ENCODE measurements at places on chromosomes 6 and 20.

DNA sequence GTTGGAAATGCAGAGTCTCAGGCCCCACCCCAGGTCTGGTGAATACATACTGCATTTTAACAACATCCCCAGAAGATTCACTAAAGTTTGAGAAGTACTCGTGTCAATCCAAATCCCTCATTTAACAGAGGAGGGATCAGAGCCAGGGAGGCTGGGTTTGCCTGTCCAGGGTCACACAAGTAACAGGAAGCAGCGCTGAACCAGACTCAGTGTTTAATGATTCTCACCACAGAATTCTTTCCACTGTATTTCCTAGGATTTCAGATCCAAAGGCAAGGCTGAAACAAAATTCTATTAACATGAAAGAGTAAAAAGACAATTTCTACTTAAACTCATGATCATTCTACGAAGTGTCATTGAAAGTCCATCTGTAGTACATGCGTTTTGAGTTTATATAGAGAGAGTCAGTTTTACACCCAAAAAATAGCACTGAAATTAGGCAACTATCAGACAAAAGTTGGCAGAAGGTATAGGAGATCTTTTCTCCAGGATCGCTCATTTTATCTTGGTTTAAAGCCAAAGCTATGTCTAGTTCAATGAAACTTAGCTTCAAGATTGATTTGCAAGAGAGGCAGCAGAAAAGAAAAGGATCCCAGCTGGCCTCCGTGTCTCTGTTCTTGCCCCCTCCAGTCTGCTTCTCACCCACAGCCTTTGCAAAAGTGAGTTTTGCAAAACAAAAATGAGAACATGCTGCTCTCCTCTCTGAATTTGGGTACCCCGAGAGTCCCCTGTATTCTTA, 6.0 kb upstream of the AGPAT4 start:
- no peak for DNase-seq

- DNase-seq: no peak
Observed at GRCh38 chr6:163417595-163417994, 3.1 kb downstream of the QKI start.

DNA sequence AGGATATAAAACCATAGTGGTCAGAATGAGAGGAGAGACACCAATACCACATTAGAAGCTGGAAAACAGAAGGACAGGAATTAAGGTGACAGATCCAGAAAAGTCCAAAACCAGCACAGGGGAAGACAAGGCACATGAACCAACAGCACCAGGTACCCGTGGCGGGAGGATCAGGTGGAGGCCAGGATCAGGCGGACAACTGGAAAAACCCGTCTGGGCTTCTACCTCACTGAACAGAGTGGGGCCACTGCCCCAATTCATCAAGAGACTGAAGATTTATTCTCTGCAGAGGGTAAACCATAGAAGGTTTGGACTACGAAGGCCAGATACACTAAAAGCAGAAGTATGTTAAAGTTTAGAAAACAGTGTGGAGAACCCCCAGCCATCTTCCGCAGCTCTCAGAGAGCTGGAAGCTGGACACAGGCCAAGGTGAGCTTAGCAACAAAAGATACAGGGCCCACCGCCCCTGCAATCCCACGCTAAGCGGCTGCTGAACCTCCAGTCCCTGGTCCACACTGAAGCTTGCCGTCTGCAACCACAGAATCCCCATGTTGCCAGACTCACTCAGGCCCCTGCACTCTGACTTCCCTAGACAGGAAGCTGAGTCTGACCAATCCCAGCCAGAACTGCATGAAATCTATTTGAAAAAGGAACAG, 29.9 kb downstream of the ABHD12 start:
- DNase-seq: peak; percentile 43

GRCh38 chr6:33313709-33314514, at the start of gene TAPBP:
Gene TAPBP, minus strand, starts transcription at chr6:33314078. Its CDS starts 37 bp downstream, at chr6:33314041.
- DNase-seq: peak; percentile 43

DNA sequence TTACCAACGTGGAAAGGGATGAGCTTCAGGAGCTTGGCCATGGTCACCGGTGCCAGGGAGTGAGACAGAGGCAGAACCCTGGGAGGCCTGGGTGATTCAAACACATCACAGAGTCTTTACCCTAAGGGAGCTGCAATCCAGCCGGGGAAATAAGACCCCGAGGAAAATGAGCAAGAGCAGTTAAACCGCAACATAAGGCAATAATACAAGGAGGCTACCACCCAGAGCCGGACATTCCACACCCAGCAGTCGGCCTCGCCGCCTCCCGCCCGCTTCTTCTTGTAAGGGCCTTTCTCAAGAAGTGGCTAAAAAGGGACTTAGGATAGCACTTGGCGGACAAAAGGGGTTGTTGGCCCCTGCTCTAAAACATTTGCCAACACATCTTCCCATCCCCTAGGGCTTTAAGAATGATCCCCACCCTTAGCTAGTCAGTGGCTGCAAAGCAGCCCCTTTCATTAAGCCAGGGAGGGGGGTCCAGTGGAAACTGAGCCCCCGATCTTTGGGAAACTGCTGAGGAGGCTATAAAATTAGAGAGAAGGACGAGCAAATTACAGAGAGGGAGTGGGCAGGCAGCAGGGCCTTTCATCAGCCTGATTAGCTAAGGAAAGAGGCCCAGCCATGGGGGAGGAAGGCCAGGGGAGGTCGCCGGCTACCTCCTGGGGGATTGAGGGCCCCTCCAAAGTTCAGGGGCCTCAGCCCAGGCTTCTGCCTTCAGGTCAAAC, 34.3 kb downstream of the SNX5 start:
- no peak for DNase-seq

- DNase-seq: no peak
Observed at GRCh38 chr6:88494401-88495140, 328.4 kb upstream of the CNR1 start.

DNA sequence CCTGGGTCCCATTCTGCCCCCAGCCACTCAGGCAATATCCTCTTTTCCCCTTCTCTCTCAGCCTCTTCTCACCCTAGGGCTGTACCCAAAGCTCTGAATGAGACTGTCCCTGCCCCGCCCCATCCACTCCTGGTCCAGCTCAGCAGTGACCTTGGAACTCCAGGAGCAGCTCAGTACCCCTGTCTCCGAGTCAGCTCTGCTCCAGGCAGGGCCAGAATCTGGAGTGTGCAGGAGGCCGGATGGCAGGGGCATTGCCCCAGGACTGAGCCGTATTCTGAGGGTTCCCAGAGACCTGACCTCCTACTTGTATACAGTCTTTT, 2.0 kb upstream of the RAET1G start:
- DNase-seq: no peak

GRCh38 chr20:58359441-58359840, 29.6 kb upstream of the VAPB start:
- DNase-seq: no peak

GRCh38 chr20:44768854-44769480, 23.3 kb downstream of the KCNK15 start:
- no peak for DNase-seq

DNA sequence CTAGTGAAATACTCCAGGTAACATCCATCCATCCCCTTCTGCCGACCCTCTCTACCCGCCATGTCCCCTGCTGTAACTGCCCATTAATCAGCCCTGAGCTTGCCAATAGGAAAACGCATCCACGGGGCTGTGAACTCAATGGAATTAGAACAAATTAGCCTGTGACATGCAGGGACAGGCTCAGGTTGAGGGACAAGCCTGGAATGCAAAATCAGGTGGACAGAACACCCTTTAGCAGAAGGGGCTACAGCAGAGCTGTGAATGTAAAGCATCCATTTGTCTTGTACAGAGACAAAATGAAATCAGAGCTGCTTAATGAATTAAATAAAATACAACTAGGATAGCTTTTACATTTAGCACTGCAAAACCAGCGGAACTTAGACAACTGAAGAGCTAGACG, 187.3 kb upstream of the SASH1 start:
- no peak for DNase-seq

DNA sequence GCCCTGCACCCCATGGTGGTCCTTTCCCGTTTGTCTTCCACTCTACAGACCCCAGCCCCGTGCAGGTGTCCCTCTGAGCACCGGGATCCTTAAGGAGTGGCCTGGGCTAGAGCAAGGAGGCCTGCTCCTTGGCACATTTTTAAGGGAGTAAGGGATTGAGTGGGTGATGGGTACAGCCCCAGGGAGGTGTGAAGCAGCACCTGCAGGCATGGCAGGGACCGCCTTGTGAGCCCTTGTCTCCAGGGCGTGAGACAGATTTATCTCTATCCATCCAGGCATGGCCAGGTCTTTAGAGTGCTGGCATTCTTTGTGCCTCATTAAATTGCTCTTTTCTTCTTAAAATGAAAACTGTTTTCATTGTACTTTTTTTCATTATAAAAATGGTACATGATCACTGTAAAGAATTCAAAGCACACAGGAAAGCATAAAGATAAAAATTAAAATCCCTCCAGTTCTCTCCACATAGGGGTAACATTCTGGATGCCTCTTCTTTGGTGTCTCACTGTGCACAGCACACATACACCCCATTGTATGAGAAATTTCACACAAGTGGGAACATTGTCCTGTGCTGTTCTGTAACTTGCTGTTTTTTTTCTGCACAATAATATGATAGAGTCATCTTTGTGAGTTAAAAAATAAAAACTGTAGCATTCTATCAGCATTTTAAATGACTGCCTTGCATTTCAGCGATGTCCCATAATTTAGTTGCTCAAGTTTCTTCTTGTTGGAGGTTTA, 31.9 kb upstream of the ZNF831 start:
- no peak for DNase-seq

DNA sequence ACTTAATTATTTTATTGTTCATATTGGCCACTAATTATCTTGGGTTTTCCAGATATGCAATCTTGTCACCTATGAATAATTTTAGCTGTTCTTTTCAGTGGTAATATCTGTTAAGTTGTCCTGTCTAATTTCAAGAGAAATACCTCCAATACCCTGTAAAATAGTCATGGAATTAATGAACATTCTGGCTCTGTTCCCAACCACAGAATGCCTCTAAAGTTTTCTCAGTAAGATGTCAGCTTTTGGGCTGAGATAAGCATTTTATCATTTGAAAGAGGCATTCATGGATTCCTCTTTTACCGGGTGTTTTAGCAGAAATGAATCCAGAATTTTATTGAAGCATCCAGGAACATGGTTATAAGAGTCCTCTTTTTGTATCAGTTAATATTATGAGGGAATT, 109.3 kb downstream of the WDR27 start:
- DNase-seq: peak; percentile 32

DNA sequence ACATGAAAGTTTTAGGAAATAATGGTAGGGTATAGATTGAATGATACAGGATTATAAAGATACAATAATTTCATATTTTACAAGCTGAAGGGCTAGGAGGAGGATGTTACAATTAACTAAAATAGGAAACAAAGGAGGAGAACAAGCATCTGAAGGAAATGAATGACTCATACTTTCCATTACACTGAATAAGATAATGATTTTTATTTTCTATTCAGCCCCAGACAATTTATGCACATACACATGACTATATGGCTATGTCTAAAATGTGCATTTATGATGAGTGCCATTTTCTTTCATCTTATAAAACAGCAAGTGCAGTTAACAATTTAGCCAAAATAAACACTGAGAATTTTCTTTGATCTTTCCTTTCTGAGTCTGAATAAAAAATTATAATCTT, 994.6 kb upstream of the ADGRB3 start:
- DNase-seq: no peak

DNA sequence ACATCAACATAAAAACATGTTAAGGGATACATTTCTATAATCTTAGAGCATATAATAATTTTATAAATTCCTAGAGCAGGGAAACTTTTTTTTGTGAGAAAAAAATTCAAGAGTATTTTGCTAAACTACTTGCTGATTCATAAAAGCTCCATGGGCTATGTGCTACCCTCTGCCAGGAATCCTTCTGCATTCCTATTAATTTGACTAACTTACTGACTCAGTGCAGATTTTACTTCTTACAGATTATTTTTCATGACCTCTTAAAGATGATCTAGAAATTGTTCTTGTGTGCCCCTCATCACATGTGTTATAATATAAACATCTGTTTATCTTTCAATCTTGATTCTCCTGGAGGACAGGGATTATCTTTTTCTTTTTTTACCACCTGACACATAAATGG, 5.7 kb downstream of the VTA1 start:
- DNase-seq: no peak

DNA sequence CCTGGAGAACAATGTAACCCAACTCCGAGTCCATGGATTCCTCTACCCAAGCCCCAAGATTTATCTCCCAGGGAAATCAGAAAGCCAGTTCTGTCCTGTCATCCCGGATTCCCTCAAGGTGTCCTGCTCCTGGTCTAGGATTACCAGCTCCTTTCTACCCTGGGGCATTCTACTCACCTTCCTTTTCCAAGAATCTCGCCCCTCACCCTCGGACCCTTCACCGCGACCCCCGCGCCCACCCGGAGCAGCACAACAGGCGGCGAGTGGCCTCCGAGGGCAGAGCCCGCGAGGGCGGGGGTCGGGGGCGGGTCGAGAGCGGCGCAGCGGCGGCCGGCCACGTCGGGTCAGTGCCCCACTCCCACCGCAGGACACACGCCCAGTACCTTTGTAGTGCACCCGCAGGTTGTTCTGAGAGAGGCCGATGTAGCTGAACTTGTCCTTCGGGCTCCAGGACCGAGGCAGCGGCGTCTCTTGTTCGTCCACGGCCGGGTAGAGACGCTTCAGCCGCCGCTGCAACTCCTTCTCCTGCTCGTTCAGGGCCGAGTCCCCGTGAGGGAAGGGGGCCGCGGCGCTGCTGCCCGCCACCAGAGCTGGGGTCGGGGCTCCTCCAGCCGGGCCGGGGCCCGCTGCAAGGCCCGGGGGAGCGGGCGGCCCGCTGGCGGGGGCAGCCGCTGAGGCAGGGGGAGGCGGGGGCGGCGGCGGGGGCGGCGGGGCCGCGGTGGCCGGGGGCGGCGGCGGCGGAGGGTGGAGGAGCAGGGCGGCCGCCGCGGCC, 897 bp downstream of the RANBP9 start:
- DNase-seq: peak; percentile 33

- DNase-seq: no peak
Observed at GRCh38 chr6:40693768-40694167, 106.6 kb upstream of the LRFN2 start.

DNA sequence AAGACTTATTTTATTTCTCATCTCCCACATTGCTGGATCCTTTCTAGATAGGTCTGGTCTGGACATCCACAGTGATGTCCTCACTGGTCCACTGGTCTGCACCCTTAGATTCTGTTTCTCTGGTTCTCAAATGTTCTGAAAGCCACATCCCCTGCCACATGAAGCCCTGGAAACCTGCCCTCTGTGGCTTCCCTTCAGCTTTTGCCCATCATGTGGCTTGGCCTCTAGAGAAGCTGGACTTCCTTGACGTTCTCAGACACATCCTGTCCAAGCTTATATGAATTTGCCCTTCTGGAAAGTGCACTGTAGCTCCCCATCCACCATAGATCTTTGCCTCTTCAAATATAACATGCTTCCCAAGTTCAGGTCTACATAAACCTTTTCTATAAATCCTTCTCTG, 18.5 kb downstream of the CST4 start:
- DNase-seq: no peak
